ENCODE measurements at places on chromosomes 4 and X. TPM values are rescaled to one million over a fixed set of nuclear protein-coding genes. Genes with fewer than 3 reads are reported as not detected.

The HSFX3 gene
- not detected for total RNA-seq

The OCIAD2 gene
- total RNA-seq, result 1.9 TPM

The CSN3 gene
- total RNA-seq, result not detected

The UNC5C gene
- 13.3 TPM for total RNA-seq

The TRIM60 gene
- not detected for total RNA-seq

The DRD5 gene
- not detected for total RNA-seq

The PDE5A gene
- total RNA-seq, result 39.7 TPM

The TET2 gene
- 14.8 TPM for total RNA-seq

The CITED1 gene
- total RNA-seq, result not detected

DNA sequence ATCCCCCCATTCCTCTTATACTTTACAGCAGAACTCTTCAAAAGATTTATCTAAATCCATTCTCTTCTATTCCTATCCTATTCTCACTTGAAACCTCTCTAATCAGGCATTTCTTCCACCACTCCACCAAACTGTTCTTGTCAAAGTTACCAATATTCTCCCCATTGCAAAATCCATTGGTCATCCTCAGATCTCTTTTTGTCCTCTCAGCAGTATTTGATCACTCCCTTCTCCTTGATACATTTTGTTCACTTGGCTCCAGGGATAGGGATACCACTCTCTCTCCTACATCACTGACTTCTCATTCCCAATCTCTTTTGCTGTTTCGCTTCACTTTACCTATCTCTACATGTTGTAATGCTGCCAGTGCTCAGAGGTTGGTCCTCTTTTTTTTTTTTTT, 2.8 kb upstream of the MTMR8 start:
- DNase-seq, result no peak

DNA sequence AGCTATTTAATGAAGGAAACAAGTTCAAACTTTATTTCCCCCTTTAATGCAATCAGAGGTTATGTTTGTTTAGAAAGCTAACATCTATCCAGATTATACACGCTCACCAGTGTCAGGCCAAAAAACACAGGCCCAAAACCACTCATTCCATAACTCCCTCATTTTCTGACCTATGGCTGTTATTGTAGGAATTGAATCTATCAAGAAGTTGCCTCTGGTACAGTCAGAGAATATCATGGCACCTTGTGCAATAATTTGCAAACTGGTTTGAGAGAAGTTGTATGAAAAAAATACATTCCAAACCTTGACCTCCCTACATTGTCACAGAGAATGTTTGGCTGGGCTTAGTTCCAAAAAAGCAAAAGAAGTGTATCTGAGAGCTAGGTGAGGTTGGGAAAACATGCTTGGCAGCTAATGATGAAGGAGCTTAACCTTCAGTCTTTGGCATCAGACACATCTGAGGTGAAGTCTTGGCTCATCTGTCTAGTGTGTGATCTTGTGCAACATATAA, 591.0 kb downstream of the ANKRD50 start:
- no peak for DNase-seq

DNA sequence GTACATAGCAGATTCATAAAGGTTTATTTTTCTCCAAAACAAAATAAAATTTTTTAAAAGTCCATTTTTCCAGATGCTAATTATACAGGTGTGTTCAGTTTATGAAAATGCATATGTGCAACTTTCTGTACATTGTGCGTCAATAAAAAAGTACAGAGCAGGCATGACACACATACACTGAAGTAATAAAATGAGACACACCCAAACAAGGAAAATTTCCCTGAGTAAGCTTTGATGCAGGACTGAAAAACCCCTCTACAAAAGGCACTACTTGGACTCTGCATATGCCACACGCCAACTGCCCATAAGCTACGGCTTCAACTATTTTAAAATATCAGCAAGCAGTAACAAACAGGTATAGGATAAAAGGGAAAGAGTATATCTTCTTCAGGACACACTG, 13.8 kb downstream of the ARAP2 start:
- DNase-seq, result no peak

DNA sequence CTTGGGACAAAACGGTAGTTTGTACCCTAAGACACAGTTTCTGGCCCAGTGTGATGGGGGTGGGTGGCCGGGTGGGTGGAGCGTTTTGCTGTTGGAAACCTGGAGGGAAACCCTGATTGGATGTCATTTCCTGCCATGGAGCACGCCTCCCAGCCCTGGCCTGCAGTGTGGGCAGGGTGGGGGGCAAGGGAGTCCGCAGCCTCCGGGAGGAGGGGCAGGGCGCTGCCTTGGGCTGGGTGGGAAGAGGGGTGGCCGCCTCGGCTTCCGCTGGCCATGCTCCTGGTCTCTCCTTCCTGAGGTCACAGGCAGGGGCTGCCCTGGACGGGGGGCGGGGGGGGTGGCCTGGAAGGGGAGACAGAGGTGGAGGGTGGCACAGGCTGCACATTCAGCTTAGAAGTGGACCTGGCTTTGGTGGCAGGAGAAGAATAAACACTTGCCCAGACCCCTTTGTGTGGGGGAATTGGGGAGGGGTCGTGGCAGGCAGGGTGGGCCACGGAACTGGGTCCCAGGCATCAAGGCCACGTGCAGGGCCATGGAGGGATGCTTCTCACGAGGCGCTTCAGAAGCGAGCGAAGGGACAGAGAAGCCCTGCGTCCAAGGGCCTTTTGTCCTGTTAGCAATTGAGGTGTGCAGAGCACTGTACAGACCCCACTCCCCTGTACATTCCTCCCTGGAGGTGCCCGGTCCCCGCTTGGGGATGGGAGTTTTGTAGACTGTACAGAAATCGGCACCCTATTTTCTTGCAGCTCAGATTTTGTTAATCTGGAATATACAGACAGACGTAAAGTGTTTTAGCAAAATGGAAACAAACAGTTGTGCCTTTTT, 6.2 kb downstream of the NAT8L start:
- no peak for DNase-seq

GRCh38 chr4:158799856-158800255, 31.0 kb downstream of the FNIP2 start:
- DNase-seq, result no peak

- no peak for DNase-seq
Measured at GRCh38 chrX:150602296-150602695, 33.9 kb downstream of the MTM1 start.

DNA sequence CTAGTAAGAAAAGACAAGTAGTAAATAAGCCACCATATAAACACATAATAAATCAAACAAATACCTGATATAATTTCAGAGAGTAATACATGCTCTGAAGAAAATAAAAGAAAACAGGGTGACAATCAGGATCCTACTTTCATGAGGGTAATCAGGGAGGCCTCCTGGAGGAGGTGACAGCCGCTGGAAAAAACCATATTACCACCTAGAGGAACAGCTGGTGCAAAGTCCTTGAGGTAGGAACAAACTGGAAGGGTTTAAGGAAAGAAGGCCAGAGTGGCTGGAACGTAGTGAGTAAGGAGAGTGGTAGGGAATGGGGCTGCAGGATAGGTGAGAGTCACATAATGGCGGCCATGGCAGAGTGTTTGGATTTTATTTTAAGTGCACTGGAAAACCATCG, 19.1 kb upstream of the PLAC1 start:
- no peak for DNase-seq

GRCh38 chr4:153258750-153259149, 54.5 kb downstream of the TRIM2 start:
- DNase-seq, result no peak

DNA sequence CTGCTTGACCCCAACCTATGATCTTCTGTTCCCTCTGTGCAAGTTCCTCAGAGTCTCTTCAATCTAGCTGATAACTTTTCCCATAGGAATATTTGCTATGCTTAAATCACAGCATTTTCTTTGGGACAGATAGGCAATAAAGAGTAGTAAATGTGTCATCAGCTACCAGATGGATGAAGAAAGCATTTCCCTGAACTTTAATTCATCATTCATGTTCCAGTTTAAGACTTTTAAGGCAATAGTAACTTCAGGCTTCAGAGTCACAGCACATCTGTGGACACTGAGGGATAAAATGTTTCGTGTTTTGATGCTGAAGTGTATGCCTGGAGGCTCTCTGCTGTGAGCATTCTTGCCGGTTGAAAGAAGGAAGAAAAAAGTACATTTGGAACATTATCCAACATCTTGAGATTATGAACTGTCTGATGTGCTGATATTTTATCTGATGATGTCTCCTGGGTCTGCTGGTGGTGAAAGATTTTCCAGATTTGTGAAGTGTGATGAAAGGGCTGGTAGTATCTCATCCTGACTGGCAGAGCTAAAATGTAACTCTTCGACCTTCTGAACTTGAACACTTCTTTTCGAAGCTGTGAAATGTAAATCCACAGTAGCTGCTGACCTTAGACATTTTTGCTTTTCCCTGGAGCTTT, 133.7 kb downstream of the DCLK2 start:
- no peak for DNase-seq

- no peak for DNase-seq
Measured at GRCh38 chrX:146243041-146243440, 425.4 kb downstream of the SLITRK2 start.

DNA sequence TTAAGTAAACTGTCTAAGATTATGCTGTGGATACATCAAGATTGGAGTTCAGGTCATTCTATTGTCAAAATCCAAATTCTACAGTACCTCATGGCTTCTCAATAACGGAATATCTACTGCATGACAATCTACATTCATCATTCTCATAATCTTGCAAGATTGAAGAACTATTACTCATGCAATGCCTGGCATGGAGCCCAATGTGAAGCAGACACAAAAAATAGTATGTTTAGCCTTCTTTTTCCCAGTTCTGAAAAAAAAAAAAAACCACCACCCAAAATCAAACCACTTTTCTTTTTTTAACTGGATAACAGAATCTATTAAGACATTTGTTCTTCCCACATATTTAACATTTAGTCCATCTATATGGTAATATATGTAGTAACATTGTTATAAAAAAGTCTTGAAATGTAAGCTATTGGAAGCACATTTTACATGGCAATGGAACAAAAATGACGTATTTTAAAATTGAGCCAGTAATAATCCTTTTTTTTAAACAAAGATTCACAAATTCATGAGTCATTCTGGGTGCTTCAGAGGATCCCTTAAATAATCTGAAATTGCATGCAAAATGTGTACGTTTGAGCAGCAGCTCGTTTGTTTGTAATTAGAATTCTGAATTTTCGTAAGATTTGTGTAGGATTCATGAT, 232.2 kb upstream of the FMR1 start:
- DNase-seq, result no peak

- DNase-seq, result no peak
Measured at GRCh38 chr4:170139764-170140163, 50.0 kb upstream of the AADAT start.

GRCh38 chrX:38570396-38570795, 9.1 kb downstream of the TSPAN7 start:
- DNase-seq, result no peak

GRCh38 chrX:21974011-21974385, 33.5 kb downstream of the SMS start:
- DNase-seq, result no peak

- no peak for DNase-seq
Measured at GRCh38 chr4:48193096-48193836, 59.2 kb upstream of the TXK start.

GRCh38 chr4:112410364-112410763, 105.6 kb downstream of the NEUROG2 start:
- DNase-seq, result no peak

GRCh38 chrX:41973208-41973607, 49.9 kb upstream of the CASK start:
- no peak for DNase-seq

DNA sequence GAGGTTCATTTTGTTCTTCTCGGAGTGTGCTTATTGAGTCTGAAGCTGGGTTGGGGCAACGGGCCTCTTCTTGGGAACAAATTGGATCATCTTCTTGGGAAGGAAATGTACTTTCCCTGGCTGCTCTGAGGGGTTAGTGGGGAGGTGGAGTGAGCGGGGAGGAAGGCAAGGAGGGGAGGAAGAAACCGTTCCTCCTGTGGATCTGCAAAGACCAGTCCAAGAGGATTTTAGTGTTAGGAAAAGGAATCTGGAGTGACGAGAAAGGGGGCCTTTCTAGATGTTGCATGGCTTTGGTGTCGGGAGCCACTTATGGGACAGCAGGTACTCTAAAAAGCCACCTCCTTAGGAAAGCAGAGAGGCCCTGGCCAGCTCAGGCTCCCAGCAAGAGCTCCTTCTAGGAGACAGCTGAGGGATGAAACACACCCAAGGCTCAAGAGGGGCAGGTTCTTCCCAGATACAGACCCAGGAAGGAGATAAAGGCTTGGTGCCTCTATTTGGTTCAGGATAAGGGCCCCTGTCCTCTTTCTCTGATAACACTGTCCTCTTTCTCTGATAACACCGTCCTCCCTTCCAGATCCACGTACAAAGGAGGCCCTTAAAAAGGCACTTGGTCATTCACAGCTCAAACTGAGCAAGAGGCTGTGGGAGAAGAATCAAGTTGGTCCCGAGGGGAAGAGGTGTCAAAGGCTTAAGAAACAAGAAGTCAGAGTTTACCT, 451 bp downstream of the SOD3 start:
- DNase-seq, result no peak

GRCh38 chr4:31081366-31081765, 361.2 kb downstream of the PCDH7 start:
- DNase-seq, result no peak

Data from ascending aorta (tissue), 2 donors.